Effector CD4-positive, alpha-beta T cell (primary cell): ENCODE measurements at places on chromosomes 4 and X.

- no peak for DNase-seq
Observed at GRCh38 chr4:159204566-159204965, 101.7 kb downstream of the RAPGEF2 start.

GRCh38 chr4:33948921-33949320, 2295.4 kb downstream of the ARAP2 start:
- no peak for DNase-seq

DNA sequence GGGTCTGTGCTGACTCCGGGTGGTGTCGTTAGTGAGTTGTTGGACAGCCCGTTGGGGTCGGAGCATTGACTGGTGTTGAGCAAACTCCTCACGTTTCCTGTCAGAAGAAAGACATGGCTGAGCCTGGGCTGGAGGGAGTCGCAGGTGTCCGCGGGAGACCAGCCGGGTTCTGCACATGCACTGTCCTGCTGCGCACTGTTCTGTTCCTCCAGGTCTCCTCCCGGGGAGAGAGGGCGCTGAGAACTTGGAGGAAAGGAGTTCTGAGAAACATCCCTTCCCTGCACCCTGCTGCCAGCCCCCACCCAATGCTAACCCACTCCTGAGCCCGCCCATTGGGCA, 1.1 kb downstream of the ZNF141 start:
- no peak for DNase-seq

- no peak for DNase-seq
Observed at GRCh38 chr4:4394644-4395043, 7.7 kb downstream of the NSG1 start.

GRCh38 chr4:95528388-95528948, 20.3 kb downstream of the UNC5C start:
- no peak for DNase-seq

DNA sequence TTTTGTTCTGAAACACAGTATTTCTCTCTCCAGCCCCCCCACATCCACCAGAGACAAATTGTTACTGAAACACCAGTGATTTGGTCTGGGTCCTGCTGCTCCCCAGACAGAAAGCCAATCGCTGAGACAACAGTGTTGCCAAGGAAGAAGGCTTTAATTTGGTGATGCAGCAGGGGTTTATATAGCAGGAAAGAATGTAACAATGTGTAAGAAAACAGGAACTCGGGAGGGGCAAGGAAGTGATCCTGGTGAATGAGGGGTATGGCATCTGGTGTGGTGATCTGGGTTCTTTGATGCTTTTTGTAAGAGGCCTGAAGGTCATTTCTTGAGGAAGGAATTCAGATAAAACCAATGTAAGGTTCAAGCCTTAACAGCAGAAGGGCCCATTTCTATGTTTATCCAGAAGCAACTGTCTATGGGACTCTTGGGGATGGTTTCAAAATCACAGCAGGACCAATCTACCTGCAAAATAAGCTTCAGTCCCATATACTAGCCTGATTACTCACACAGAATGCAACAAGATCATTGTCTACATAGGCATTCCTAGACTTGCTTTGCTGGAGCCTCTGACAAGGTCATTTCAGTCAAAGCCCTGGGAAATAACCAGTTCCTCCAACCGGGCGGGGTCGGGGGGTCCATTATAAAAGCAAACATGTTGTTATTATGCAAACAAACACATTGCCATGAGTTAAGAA, 445.2 kb upstream of the ZFP42 start:
- DNase-seq, result no peak

- DNase-seq, result peak; percentile 59
Observed at GRCh38 chr4:6926681-6927478, 17.3 kb downstream of the TBC1D14 start.

DNA sequence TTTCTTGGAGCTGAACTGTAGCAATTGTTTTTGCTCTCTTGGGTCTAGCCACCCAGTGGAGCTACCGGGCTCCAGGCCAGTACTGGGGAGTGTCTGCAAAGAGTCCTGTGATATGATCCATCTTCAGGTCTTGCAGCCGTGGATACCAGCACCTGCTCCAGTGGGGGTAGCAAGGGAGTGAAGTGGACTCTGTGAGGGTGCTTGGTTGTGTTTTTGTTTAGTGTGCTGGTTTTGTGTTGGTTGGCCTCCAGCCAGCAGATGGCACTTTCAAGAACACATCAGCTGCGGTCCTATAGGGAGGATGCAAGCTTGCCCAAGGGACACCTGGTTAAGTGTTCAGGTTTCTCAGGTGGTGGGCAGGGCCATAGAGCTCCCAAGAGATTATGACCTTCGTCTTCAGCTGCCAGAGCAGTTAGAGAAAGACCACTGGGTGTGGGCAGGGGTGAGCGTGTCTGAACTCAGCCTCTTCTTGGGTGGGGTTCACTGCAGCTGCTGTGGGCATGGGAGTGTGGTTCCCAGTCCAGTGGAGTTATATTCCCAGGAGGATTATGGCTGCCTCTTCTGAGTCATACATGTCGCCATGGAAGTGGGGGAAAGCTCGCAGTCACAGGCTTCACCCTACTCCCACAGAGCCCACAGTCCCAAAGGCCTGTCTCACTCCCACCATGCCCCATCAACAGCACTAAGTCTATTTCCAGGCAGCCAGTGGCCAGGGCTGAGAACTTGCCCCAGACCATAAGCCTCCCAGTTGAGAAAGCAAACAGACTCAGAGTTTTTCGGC, 811.6 kb downstream of the GLUD2 start:
- no peak for DNase-seq

DNA sequence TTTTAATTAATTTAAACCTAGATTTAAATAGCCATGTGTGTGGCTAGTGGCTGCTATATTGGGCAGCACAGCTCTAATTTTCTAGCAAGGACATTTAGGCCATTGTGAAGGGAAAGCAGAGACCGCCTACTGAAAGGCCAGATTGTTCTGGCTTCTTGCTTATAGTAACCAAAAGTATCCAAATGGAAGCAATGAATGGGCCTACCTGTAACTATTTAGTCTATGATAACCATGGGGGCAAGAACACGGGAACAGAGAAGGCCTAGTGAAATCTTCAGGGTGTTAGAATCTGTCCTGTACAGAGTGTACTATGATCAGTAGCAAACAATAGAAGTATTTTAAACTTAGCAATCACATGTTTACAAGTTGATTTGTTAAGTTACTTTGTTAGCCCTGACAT, 16.5 kb upstream of the HPRT1 start:
- no peak for DNase-seq

DNA sequence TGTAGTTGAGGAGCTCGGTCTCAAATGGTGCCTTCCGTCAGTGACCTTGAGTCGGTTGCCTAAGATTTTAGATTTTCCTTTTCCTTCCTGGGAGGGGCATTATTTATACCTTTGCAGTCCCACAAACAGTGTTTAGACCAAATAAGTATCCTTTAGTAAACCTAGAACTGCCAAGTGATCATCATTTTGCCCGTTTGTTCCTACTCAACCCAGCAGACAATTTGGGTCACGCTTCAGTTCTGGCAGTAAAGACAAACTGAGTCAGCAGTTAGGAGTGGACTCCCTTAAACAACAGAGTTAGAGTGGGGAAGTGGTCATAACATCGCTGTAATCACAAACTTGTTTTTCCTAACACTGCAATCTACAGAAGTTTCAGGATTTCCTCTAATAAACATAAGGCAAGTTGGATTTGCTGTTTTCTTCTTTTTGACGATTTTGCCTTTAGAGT, 777 bp upstream of the WDFY3 start:
- DNase-seq, result no peak

GRCh38 chr4:36317721-36318120, 36.3 kb downstream of the DTHD1 start:
- DNase-seq, result no peak

GRCh38 chr4:3128976-3129375, 54.5 kb downstream of the HTT start:
- no peak for DNase-seq
